Sigmoid colon (tissue), 7 donors: ENCODE measurements at places on chromosomes 7 and 10. TPM values are rescaled to one million over a fixed set of nuclear protein-coding genes. Genes with fewer than 3 reads are reported as not detected.

DNA sequence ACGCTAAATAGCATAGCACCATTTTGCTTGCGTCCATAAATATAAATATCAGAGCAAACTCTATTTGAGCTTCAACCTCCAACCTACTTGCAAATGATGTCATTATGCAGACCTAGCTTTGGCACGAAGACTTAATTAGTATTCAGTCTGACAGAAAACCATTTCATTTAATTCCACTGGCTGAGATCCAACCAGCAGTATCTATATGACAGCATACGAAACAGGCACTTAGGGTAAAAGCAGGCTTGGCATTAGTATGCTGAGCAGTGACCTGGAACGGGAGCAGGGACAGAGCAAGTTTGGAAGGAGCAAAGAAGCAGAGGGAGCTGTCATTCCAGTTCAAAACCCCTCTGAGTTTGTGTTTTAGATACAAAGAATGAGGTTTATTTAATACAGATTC is 312.5 kb upstream of the CHRM2 start:
- H3K27me3 ChIP-seq, result no peaks in the 10 kb centered on the region
- no peak overlapping the region for H3K27ac ChIP-seq
- no peaks in the 10 kb centered on the region for H3K36me3 ChIP-seq
- H3K4me3 ChIP-seq, result no peak overlapping the region
- DNase-seq, result no peak
- H3K4me1 ChIP-seq, result no peaks in the 10 kb centered on the region

GRCh38 chr10:63206997-63207811 is 74.1 kb downstream of the NRBF2 start:
- H3K4me3 ChIP-seq, result peak overlapping the region; percentile 11
- H3K27me3 ChIP-seq, result no peaks in the 10 kb centered on the region
- DNase-seq, result no peak
- peaks cover 5% of the 10 kb centered on the region for H3K36me3 ChIP-seq
- peaks cover 64% of the 10 kb centered on the region for H3K4me1 ChIP-seq
- peak overlapping the region; percentile 75 for H3K27ac ChIP-seq

DNA sequence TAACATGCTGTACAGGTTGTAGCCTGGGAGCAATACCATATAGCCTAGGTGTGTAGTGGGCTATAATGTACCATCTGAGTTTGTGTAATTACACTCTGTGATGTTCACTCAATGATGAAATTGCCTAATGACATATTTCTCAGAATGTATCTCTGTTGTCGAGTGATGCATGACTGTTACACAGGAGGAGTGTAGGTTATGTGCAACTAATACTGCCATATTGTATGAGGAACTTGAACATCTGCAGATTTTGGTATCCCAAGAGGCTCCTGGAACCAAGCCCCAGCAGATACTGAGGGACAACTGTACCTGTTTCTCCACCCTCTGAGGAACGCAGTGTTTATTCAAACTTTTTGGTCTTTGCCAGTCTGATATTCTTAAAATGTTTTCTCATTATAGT is 38.6 kb downstream of the NACAD start:
- no peak overlapping the region for H3K4me3 ChIP-seq
- no peak overlapping the region for H3K27ac ChIP-seq
- no peak for DNase-seq
- H3K4me1 ChIP-seq, result no peaks in the 10 kb centered on the region
- H3K27me3 ChIP-seq, result no peaks in the 10 kb centered on the region

- no peak for DNase-seq
- H3K4me1 ChIP-seq, result no peaks in the 10 kb centered on the region
- H3K27me3 ChIP-seq, result no peaks in the 10 kb centered on the region
Measured at GRCh38 chr10:126955934-126956711, 50.9 kb downstream of the DOCK1 start.

GRCh38 chr7:28539289-28539981 is 127.1 kb downstream of the CREB5 start:
- H3K4me3 ChIP-seq, result no peak overlapping the region
- H3K4me1 ChIP-seq, result no peaks in the 10 kb centered on the region
- no peaks in the 10 kb centered on the region for H3K27me3 ChIP-seq
- no peak for DNase-seq
- no peak overlapping the region for H3K27ac ChIP-seq

HMX3 gene
- 0.52 TPM for polyA plus RNA-seq

HOXA7 gene
- polyA plus RNA-seq, result 23.9 TPM

PRKG1 gene
- 4.0 TPM for polyA plus RNA-seq

GRCh38 chr7:95915731-95916130 is 143.4 kb downstream of the DYNC1I1 start:
- H3K27me3 ChIP-seq, result no peaks in the 10 kb centered on the region
- peak overlapping the region; percentile 25 for H3K4me3 ChIP-seq
- peaks cover 3% of the 10 kb centered on the region for H3K4me1 ChIP-seq
- H3K27ac ChIP-seq, result no peak overlapping the region
- DNase-seq, result no peak
- H3K36me3 ChIP-seq, result no peaks in the 10 kb centered on the region

DNA sequence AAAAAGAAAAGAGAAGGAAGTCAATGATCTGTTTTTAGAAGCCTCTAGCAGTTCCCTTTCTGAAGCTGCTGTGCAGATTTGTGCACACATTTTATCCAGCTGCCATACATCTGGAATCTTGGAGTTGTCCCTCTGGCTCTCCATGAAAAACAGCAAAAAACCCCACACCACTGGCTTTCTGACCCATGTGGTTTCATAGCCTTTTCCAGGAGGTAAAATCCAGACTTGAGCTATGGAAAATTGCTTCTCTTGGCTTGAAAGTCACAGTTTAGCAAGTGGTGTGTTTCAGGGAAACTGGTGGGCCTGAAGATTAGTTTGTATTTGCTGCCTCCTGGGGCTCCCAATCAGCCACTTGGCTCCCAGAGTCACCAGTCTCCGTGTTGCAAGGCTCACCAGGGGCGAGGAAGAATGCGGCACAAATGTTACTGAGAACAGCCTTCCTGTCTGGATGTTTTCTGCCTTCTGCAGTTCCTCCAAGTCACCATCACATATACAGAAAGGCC is 50.1 kb upstream of the ADRB1 start:
- H3K4me1 ChIP-seq, result peaks cover 5% of the 10 kb centered on the region
- H3K36me3 ChIP-seq, result no peaks in the 10 kb centered on the region
- H3K27me3 ChIP-seq, result no peaks in the 10 kb centered on the region
- H3K27ac ChIP-seq, result peak overlapping the region; percentile 18
- H3K4me3 ChIP-seq, result no peak overlapping the region

STK17A gene
- polyA plus RNA-seq, result 29.6 TPM

DNA sequence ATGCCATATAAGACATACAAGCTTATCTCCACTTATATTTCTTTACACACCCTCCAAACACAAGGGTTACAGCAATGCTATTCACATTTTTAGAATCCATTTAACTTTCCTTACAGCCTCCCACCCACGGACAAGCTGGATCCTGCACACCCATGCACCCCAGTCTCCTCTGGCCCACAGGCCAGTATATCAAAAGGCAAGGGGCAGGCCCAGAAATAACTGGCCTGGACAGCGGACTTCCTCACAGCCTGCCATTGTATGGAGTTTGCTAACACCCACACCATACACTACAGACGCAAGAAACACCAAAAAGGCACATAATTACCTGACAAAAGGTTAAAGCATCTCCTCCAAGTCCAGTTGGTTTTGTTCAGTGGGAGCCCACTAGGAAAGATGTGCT is 12.0 kb downstream of the HOXA4 start:
- no peak for DNase-seq
- peaks cover 59% of the 10 kb centered on the region for H3K4me1 ChIP-seq
- peak overlapping the region; percentile 60 for H3K4me3 ChIP-seq
- no peaks in the 10 kb centered on the region for H3K36me3 ChIP-seq
- peak overlapping the region; percentile 94 for H3K27ac ChIP-seq

SPDYE9 gene
- polyA plus RNA-seq, result not detected
